ENCODE measurements at places on chromosomes 2 and 18.

DNA sequence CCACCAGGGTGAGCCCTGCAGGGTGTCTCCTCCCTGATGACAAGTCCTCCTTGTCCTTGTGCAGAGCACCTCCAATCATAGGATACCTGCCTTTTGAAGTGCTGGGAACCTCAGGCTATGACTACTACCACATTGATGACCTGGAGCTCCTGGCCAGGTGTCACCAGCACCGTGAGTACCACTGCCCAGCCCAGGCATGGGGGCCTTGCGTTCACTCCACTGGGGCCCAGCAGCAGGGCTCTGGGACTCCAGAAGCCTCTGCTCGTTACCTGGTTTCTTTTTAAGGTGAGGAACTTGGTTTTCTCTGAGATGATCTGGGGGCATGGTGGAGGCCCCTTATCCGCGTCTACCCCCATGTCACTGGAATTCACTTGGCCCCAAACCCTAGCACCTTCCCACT lies 36.5 kb upstream of the RPL31 start:
- DNase-seq, result no peak

- DNase-seq, result no peak
Observed at GRCh38 chr18:28903306-28903705, 726.4 kb upstream of the CDH2 start.

GRCh38 chr2:120984046-120984445 lies 248.4 kb downstream of the GLI2 start:
- no peak for DNase-seq

DNA sequence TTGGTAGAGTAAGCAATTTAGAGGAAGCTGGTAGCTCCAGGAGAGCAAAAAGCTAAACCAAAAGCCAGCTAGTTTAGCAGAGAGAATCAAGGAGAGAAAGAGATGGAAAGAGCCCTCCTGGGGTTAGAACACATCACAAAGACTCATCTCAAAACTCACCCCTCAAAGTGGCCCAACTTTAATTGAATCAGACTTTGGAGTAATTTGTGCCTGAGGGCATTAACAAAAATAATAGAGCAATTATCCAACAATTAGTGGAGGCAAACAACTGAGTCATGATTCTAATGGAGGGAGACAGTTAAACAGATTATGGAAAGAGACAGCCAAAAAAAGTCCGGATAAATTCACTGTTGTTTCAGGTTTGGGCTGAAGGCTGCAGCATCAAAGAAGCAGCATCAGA lies 417.4 kb downstream of the KCNJ3 start:
- DNase-seq, result no peak

GRCh38 chr18:45666520-45666919 lies 51.2 kb downstream of the SLC14A2 start:
- DNase-seq, result no peak

DNA sequence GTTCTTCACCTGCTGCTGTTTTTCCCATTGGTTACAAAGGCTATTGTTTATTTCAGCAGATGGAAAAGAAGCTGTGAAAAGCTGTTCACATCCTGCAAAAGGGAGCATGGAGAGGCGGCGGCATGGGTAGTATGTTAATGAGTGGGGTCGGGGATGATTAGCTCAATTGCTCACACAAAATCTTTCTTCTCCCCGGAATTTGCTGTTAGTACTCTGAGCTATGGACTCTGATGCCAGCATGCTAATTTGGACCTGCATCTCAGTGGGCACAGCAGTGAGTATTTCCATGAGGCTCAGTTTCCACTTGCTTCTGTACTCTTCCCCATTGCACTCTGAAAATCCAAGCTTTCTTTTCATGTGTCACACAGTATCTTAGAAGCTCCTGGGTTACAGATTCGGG lies 61.6 kb downstream of the DNER start:
- no peak for DNase-seq

GRCh38 chr2:200356857-200357384 lies 50.4 kb downstream of the SPATS2L start:
- no peak for DNase-seq

DNA sequence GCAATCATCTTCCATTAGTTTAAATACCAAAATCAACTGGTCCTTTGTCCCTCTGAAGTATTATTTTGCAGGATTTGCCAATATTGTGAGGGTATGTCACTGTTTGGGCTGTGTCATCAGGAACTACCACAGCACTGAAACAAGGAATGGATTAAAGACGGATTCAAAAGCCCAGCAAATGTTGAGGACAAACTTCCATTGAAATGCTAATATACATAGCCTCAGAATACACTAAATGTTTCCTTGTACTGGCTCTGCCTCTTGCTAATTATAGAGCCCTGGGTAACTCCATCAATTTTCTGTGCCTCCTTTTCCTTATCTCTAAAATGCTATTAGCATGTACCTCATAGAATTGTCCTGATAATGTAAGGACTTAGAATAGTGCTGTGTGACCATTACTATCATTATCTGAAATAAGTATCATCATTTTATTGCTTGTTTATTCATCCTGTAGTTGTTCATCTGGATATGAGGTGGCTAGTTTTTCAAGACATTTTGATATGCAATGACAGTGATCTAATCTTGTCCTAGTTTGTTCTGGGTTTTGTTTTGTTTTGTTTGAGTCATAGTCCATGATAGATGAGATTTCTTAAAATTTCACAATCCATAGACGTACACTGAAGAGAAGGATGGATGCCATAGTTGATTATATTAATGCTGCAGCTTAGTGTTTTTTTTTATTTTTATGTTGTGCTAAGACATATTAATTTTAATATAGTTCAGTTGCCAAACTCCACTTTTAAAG lies 333.4 kb upstream of the KCNH7 start:
- DNase-seq, result no peak

DNA sequence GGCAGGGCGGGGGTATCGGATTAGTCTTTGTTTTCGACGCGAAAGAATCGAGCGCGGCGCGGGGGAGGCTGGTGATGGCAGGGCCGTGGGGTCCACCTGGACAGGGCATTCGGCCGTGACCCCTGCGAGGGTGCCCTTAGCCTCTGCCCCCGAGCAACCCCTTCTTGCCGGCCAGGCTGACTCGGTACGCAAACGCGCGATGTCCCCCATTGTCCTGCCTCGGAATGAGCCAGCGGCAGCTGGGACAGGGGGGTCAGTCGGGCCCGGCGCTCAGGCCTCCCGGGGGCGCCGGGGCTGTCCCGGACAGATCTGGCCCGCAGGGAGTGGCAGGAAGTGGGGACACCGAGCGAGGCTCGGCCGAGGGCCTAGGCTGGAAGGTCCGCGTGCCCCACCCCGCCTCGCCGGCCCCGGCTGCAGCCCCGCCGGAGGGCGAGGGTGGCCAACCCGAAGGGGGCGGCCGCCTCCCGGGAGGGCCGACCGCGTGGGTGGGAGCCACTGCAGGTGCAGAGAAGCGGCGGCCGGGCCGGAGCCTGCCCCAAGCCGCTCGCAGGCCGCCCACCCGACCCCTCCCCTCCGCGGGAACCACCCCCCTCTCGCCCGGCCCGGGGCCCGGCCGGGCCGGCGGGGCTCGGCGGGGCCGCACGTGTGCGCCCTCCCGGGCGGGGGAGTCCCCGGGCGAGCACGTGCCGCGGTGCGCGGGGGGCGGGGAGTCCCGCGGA lies at the start of gene TET3:
Gene TET3 (plus strand): TSS at position 708 of the 719 bp plus-strand sequence. CDS start 1,494 bp downstream, outside the sequence.
- DNase-seq, result peak; percentile 22

DNA sequence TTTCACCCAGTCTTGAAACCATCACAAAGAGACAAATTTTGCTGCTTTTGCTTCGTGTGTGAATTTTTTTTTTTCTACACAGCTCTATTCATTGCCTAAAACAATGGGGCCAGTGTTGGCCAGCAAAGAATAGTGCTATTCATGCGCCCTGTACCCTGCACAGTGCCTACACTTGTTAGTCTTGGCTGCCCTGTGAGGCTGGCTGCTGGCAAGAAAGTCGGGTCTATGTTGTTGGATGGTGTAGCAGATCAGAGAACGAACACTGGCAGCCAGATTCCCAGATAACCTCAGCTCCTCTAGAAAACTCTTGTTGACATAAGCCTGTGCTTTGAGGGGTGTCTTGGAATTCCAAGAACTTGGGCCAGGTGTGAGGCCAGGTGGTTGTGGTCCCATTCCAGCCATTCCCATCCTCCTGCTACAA lies 455.7 kb upstream of the TCF4 start:
- DNase-seq, result no peak

DNA sequence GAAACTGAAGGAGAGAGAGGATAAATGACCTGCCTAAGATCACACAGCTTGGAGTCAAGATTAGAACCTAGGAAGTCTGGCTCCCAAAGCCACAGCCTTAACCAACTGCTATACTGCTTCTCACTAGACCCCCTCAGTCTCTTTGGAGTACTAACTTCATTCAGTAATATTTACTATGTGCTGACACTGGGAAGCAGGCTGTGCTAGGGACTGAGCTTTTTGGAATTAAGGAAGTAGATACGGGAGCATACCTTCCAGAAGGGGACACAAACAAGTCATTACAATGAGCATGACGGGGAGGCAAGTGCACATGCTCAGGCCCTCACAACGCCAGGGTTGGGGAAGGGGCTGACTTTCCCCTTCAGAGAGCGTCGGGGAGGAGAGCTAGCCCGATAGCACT lies 97.7 kb downstream of the INO80D start:
- no peak for DNase-seq

- DNase-seq, result peak; percentile 97
Observed at GRCh38 chr18:78192054-78192453, 787.6 kb upstream of the SALL3 start.

DNA sequence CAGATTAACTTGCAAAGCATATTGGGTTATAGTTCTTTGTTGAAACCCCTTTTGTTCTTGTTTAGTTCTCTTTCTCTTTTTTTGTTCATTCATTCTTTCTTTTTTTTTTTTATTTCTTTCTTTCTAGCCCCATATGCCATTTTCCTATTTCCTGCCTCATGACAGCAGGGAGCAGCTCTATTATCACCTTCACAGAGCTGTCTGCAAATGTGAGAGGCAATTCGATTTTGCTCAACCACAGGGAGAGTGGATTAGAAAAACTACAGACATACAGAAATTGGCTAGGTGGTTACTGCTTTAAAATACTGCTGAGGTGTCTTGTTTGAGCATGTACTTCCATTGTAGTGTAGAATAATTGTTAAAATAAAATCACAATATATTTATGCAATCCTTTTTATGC lies 44.2 kb upstream of the TBR1 start:
- DNase-seq, result no peak

DNA sequence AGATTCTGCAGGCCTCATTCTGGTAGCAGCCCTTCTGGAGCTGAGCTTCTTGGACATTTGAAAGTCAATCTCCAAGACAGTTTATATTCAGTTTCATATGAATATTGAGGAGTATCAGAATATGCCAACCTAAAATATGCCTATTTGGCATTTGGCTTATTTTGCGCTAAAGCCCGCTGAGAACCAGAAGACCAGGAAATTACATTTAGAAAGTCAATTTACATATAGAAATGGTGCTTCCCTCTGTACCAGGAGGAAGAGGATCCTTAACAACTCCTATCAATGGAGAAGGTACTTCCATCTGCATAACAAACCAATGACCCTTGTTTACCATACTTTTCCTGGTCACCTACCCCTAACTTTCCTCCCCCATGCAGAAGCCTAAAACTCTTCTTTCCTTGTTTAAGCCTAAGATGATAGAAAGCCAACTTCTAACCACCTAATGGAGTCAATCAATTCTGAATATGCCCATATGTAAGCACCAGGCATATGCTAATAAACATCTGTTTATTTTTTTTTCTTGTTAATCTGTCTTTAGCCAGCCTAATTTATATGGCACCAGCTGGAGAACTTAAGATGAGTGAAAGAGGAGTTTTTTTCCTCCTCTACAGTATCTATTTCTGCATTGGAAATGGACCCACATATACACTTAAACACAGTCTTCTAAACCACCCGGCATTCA lies 57.0 kb upstream of the DYNC1I2 start:
- DNase-seq, result no peak

- no peak for DNase-seq
Observed at GRCh38 chr18:62097698-62098097, 89.2 kb downstream of the PIGN start.

DNA sequence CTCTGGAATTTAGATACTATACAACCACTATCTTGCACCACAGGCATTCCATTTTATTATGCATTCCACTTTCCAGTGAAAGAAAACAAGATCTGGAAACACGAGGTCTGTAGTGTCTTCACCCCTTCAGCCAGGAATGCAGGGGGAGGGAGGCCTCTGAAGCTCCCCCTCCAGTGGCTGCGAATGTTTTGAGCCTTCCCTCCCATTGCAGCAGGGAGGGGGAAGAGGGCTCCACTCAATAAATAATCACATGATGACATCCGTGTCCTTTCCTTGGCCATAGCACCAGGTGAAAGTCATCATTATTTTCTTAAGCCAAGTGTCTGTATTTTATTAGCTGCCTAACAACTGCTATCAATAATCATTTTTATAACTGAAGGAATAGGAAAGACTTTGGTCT lies 38.6 kb downstream of the ALPK2 start:
- DNase-seq, result no peak

DNA sequence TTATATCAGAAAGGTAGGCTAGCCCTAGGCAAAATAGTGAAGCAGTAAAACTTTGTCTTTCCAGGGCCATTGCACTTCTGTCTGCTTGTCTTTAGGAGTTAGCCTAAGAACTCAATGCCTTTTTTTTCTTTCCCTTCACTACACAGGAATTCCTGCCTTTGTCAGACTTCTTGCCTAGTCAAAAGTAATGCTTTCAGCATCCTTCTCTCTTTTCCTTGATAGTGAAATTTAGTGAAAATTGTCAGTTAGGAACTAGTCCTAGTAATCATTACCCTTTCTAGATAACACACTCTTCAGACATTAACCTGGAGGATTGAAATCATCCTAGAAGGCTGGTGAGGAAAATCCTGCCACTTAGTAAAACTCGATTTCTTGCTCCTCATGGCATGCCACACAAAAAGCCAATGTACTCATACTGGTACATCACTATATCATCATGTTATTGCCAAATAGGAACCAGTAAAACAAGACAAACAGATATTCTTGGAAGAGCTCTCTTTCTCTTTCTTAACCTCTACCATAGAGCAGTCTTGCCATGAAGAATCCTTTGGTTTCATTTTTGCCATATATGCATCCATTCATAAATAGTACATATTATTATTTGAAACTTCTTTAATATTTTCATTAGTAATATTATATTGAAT lies 320.5 kb downstream of the CTNNA2 start:
- DNase-seq, result no peak

DNA sequence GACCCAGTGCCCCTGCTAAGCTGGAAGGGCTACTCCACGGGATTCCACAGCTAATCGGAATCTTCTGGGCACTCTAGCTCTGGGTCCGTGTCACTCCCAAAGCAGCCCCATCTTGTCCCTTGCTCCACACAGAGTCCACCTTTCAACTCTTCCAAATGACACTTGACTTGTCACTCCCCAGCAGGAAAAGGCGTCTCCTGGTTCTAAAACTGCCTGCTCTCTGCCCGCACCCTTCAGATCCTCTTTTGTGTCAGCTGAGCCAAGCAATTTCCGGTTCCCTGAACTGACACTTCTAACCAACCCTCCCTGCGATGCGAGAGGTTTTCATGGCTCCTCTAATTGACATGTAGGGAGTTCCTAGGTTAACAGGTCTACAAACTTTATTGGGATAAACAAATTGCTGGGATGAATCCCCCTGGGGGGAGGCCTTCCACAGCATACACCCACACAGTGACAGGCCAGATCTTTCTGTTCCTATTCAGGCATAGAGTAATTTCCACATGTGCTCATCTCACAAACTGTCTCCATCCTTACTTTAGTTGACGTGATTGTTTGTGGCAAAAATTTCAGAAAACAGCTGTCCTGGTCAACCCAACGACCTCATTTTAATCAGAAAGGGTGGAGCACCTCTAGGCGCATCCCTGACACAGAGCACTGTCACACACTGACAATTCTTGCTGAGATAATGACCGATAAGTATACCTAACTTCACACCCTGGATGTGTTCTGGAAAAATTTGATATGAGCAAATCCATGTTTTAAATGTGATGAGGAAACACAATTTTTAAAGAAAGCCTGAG lies 104.9 kb downstream of the RBMS1 start:
- DNase-seq, result no peak

All from DMS153 (cell line).